Chondrocyte (in vitro differentiated cells): ENCODE measurements at places on chromosomes 2 and 18. TPM values are rescaled to one million over a fixed set of nuclear protein-coding genes. Genes with fewer than 3 reads are reported as not detected.

The RESP18 gene
- not detected in 3 replicates for total RNA-seq

GRCh38 chr18:34637094-34637801 is 72.8 kb upstream of the DTNA start:
- H3K36me3 ChIP-seq = no peaks in the 10 kb centered on the region
- H3K4me3 ChIP-seq = no peak overlapping the region
- H3K27me3 ChIP-seq = peaks cover 5% of the 10 kb centered on the region
- H3K4me1 ChIP-seq = no peaks in the 10 kb centered on the region
- DNase-seq = no peak

GRCh38 chr18:13294309-13294708 is 75.7 kb downstream of the LDLRAD4 start:
- H3K27ac ChIP-seq = no peak overlapping the region
- no peaks in the 10 kb centered on the region for H3K27me3 ChIP-seq
- peaks cover 8% of the 10 kb centered on the region for H3K36me3 ChIP-seq
- no peak for DNase-seq
- no peak overlapping the region for H3K4me3 ChIP-seq

The BCL11A gene
- 11.1 to 15.4 TPM (median 13.4 TPM) in 3 replicates for total RNA-seq

- H3K27ac ChIP-seq = no peak overlapping the region
- no peaks in the 10 kb centered on the region for H3K27me3 ChIP-seq
- H3K4me1 ChIP-seq = peaks cover 64% of the 10 kb centered on the region
- H3K4me3 ChIP-seq = no peak overlapping the region
- no peak for DNase-seq
Measured at GRCh38 chr2:41894563-41895333, 153.1 kb upstream of the PKDCC start.

DNA sequence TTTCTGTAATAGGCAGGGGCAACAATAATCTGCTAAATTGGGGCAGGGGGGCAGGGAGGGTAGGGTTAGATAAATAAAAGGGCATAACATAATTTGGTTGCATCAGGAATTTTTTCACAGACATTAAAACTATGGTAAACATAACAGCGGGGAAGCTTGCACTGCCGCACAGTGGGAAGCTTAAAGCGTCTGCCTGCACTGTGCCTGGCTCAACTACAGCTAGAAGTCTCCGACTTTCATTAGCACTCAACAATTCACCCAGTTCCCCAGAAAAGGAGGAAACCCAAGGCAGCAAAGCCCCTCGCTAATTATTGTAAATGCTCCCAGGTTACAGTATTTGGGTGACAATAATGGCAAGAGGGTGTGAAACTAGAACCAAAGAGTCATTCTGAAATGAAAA is 562.9 kb downstream of the ARHGAP15 start:
- no peaks in the 10 kb centered on the region for H3K36me3 ChIP-seq
- H3K4me1 ChIP-seq = peaks cover 11% of the 10 kb centered on the region
- DNase-seq = no peak
- peaks cover 3% of the 10 kb centered on the region for H3K27me3 ChIP-seq

DNA sequence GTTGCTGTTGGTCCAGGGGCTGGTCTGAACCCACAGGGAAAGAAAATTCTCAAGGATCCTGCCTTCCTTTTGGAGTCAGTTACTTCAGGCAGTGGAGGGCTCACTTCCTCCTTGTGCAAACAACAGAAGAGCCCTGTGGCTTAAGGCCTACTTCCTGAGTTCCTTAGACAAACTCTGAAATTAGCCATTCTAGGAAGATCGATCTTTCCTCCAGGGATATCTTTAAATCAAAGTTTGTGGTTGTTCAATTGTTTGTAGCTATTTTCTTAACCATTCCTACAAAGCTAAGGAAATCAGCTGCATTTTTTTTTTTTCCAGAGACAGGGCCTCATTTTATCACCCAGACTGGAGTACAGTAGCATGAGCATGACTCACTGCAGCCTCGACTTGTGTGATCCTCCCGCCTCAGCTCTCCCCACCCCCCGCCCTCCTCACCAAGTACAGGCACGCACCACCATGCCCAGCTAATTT is 156.0 kb downstream of the TANC1 start:
- H3K27ac ChIP-seq = peak overlapping the region; percentile 99
- peaks cover 58% of the 10 kb centered on the region for H3K4me1 ChIP-seq
- no peaks in the 10 kb centered on the region for H3K27me3 ChIP-seq
- no peak overlapping the region for H3K4me3 ChIP-seq

- DNase-seq = no peak
- H3K27me3 ChIP-seq = no peaks in the 10 kb centered on the region
- H3K4me3 ChIP-seq = no peak overlapping the region
- peaks cover 48% of the 10 kb centered on the region for H3K36me3 ChIP-seq
Measured at GRCh38 chr18:23530195-23530594, 26.9 kb downstream of the RMC1 start.

The RAPH1 gene
- 58.9 to 71.6 TPM (median 71.5 TPM) in 3 replicates for total RNA-seq

DNA sequence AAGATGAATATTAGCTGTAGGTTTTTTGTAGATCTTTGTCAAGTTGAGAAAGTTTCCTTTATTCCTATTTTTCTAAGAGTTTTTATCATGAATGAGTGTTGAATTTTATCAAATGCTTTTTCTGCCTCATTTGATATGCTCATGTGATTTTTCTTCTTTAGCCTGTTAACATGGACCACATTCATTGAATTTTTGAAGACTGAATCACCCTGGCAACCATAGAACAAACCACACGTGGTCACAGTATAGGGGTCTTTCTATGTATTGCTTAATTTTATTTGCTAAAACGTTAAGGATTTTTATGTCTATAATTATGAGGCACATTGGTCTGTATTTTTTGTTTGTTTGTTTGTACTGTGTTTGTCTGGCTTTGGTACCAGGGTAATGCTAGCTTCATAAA is 201.7 kb upstream of the CWC22 start:
- no peaks in the 10 kb centered on the region for H3K27me3 ChIP-seq
- H3K36me3 ChIP-seq = no peaks in the 10 kb centered on the region
- no peak for DNase-seq
- peak overlapping the region; percentile 2 for H3K27ac ChIP-seq
- peaks cover 10% of the 10 kb centered on the region for H3K4me1 ChIP-seq
- H3K4me3 ChIP-seq = no peak overlapping the region

GRCh38 chr2:73822276-73822675 is 6.5 kb upstream of the STAMBP start:
- peaks cover 7% of the 10 kb centered on the region for H3K4me1 ChIP-seq
- H3K27me3 ChIP-seq = peaks cover 6% of the 10 kb centered on the region
- DNase-seq = no peak

DNA sequence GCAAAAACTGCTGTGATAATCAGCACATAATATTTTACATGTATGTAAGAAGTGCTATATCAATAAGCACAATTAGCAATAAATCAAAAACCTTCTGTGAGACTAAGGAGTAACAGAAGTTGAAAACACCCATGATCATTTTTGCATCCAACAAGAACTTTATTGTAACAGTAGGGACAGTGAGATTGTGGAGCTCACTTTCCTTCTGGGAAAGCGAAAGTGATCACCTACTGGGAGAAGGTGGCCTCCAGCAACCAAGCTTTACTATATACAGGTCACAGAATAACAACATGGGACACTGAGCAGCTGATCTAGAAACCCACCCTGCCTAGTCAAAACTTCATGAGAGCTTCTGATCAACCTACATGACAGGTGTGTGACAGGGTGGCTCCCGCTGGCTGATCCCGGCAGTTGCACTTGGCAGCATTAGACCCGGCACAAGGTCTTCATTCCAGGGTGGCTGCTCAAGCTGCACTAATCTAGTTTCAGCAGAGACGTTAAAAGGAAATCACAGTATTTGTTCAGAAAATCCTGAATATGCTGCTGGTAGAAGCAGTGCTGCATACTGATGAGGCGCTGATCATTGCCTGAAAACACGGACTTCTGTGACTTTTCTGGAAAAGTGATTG is 63.5 kb upstream of the ARL5A start:
- H3K36me3 ChIP-seq = peaks cover 4% of the 10 kb centered on the region
- H3K4me3 ChIP-seq = no peak overlapping the region
- peaks cover 9% of the 10 kb centered on the region for H3K4me1 ChIP-seq
- DNase-seq = no peak
- no peaks in the 10 kb centered on the region for H3K27me3 ChIP-seq
- no peak overlapping the region for H3K27ac ChIP-seq

- no peaks in the 10 kb centered on the region for H3K36me3 ChIP-seq
- H3K4me3 ChIP-seq = no peak overlapping the region
- H3K4me1 ChIP-seq = peaks cover 18% of the 10 kb centered on the region
- no peak overlapping the region for H3K27ac ChIP-seq
Measured at GRCh38 chr2:110770404-110770958, 38.1 kb downstream of the ACOXL start.

The EDAR gene
- total RNA-seq = not detected in 3 replicates

The MAB21L4 gene
- not detected in 3 replicates for total RNA-seq

The INHA gene
- total RNA-seq = 1.0 to 2.7 TPM (median 1.7 TPM) in 3 replicates

DNA sequence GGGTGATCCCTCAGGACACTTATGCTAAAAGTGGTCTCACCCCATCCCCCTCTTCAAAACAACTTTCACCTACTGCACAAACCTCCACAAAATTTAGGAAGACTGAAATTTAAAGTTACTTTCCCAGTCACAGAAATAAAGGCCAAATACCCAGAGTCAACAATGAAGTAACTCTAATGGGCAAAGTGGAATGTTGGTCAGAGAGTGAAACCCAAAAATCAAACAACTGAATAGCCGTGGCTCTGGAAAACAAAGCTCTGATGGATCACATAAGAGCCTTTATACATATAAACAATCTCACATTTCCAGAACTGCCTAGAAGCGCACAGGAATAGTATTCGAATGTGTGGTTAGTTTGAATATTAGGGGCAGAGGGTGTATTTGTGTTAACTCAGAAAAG is 4.7 kb downstream of the ACVR1 start:
- no peak overlapping the region for H3K4me3 ChIP-seq
- H3K27ac ChIP-seq = no peak overlapping the region
- peaks cover 78% of the 10 kb centered on the region for H3K4me1 ChIP-seq
- no peak for DNase-seq
- H3K36me3 ChIP-seq = no peaks in the 10 kb centered on the region

GRCh38 chr2:101364878-101365277 is 22.4 kb downstream of the CREG2 start:
- H3K4me3 ChIP-seq = no peak overlapping the region
- H3K27me3 ChIP-seq = peaks cover 35% of the 10 kb centered on the region
- H3K36me3 ChIP-seq = peaks cover 2% of the 10 kb centered on the region
- no peak overlapping the region for H3K27ac ChIP-seq
- no peak for DNase-seq

DNA sequence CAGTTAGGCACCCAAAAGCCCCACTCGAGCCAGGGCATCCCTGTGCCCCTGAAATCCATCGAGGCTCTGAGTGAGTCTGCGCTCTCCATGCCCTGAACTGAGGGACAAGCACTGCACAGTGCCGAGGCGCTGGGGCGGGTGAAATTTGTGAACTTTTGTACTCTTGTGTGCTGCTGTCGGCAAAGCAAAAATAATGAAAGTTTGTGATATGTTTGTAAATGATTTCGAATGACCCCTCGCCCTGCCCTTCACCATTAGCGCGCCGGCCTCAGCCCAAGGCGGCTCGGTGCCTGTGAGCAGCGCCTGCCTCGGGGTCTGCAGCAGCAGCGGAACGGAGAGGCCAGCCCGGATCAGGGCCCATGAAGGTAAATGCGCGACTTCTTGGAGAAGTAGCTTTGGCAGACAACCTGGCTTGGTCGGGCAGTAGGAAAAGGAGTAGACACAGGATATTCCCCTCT is 1.8 kb upstream of the HOXD4 start:
- peaks cover 91% of the 10 kb centered on the region for H3K27me3 ChIP-seq
- DNase-seq = no peak
- H3K4me1 ChIP-seq = no peaks in the 10 kb centered on the region
- H3K27ac ChIP-seq = no peak overlapping the region
- H3K36me3 ChIP-seq = no peaks in the 10 kb centered on the region
- H3K4me3 ChIP-seq = no peak overlapping the region

- H3K27ac ChIP-seq = no peak overlapping the region
- H3K4me3 ChIP-seq = no peak overlapping the region
- H3K4me1 ChIP-seq = no peaks in the 10 kb centered on the region
- DNase-seq = no peak
- H3K27me3 ChIP-seq = no peaks in the 10 kb centered on the region
Measured at GRCh38 chr2:236844711-236845110, 241.0 kb upstream of the COPS8 start.

DNA sequence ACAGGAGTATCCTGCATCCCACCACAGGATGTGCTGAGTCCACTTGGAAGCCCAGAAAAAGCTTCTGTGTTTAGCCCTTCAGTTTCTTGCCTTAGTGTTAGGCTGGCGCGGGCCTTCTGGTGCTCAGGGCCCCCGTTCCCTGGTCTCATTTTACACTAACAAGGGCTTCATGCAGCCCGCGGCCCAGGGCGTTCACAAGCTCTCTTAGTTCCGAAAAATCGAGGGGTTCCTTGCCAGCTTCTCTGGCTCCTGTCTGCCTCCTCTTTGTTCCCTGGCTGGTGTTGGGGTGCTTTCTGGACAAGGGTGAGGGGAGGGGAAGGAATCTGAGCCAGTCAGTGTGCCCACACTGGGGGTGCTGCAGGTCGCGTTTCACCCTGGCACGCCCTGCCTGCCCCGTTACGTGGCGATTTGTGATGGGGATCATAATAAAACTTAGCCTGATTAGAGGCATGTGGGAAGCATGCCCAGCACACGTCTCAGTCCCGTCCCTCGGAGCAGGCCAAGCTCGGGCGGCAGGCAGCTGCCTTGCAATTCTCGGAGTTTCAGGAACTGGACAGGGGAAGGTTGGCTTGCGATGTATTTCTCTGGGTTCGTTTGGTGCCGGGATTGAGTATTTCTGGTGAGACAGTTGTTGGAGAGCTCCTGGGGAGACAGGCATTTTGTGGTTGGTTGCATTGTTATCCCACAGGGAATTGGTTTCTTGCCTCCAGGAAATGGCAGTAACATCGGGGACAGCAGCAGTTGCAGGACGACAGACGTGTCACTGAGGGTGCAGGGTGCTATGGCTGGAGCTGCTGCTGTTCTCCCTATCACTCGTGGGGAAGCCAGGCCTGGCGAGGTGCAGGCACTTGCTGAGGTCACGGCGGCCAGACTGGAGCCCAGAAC is 22.9 kb downstream of the SH3BP4 start:
- peaks cover 7% of the 10 kb centered on the region for H3K36me3 ChIP-seq
- no peak overlapping the region for H3K4me3 ChIP-seq
- DNase-seq = no peak
- peak overlapping the region; percentile 57 for H3K27ac ChIP-seq
- no peaks in the 10 kb centered on the region for H3K27me3 ChIP-seq

GRCh38 chr2:151576080-151576479 is 158.2 kb downstream of the NEB start:
- H3K27me3 ChIP-seq = no peaks in the 10 kb centered on the region
- no peak overlapping the region for H3K4me3 ChIP-seq
- no peaks in the 10 kb centered on the region for H3K4me1 ChIP-seq
- no peak for DNase-seq
- no peaks in the 10 kb centered on the region for H3K36me3 ChIP-seq
